CD4-positive, alpha-beta T cell treated with Interleukin-17A for 1 hour (primary cell): ENCODE measurements at places on chromosomes 11 and 22.

GRCh38 chr11:19027829-19028595 lies 32.5 kb downstream of the MRGPRX2 start:
- no peak for DNase-seq

DNA sequence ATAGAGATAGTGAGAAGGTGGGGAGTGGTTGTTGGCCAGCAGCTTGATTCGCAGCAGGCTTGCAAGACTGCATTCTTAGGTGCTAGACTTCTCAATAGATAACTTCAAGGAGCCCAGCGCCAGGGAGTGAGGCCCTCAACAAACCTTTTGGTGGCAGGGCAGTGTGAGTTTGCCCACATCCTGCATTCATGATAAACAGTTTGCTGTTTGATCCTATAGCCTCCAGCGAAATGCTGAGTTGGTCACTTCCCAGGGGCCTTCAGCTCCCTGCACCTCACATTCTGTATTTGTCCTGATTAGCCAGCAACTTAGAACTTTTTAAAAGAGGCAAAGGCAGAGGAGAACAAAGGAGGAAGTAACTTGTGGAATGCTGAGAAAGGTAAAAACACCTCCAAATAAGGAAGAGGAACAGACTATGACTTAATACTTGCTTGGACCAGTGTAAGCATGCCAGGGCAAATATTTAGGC lies 25.1 kb downstream of the OR10A6 start:
- DNase-seq, result no peak

- no peak for DNase-seq
These were observed at the start of gene PVALB for GRCh38 chr22:36816636-36817524. Gene PVALB, minus strand, starts transcription at chr22:36817035. Its CDS starts 30 bp downstream, at chr22:36817005.

- no peak for DNase-seq
These were observed 17.0 kb upstream of the CHKA start for GRCh38 chr11:68138237-68138636.

- DNase-seq, result no peak
These were observed 58.2 kb upstream of the DRD2 start for GRCh38 chr11:113533425-113533698.

GRCh38 chr11:119370486-119371046 lies 10.9 kb downstream of the USP2 start:
- DNase-seq, result peak; percentile 44

DNA sequence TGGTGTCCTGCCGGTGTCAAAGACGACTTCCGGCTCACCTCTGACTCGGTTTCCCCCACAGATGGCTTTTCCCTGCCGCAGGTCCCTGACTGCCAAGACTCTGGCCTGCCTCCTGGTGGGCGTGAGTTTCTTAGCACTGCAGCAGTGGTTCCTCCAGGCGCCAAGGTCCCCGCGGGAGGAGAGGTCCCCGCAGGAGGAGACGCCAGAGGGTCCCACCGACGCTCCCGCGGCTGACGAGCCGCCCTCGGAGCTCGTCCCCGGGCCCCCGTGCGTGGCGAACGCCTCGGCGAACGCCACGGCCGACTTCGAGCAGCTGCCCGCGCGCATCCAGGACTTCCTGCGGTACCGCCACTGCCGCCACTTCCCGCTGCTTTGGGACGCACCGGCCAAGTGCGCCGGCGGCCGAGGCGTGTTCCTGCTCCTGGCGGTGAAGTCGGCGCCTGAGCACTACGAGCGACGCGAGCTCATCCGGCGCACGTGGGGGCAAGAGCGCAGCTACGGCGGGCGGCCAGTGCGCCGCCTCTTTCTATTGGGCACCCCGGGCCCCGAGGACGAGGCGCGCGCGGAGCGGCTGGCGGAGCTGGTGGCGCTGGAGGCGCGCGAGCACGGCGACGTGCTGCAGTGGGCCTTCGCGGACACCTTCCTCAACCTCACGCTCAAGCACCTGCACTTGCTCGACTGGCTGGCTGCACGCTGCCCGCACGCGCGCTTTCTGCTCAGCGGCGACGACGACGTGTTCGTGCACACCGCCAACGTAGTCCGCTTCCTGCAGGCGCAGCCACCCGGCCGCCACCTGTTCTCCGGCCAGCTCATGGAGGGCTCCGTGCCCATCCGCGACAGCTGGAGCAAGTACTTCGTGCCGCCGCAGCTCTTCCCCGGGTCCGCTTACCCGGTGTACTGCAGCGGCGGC lies 5.5 kb downstream of the B3GNT6 start:
- DNase-seq, result no peak

DNA sequence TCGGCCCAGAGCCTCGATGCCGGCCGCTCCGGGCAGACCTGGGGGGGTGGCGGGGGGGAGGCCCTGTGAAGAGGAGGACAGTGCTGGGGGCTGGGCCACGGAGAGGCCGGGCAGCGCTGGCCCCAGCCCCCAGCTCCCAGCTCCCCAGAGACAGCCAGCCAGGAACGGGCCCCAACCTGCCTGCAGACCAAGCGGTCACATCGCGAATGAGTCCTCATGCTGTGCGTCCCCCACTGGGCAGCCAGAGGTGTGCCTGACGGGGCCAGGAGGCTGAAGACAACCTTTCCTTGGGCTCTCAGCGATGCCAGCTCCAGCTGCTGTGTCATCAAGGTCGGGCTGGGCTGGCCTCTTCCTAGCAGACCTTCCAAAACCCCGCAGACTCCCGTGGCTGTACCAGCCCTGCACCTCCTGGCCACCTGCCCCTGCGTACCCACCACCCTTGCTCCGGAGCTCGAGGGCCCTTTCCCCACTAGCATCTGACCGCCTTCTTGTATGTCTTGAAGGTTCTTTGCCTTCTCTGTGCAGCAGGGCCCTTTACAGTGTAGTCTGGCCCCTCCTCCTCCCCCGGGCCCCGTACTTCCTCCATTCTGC lies 88.4 kb downstream of the CDKN1C start:
- DNase-seq, result no peak

GRCh38 chr11:122105044-122105758 lies 10.8 kb downstream of the BLID start:
- no peak for DNase-seq

DNA sequence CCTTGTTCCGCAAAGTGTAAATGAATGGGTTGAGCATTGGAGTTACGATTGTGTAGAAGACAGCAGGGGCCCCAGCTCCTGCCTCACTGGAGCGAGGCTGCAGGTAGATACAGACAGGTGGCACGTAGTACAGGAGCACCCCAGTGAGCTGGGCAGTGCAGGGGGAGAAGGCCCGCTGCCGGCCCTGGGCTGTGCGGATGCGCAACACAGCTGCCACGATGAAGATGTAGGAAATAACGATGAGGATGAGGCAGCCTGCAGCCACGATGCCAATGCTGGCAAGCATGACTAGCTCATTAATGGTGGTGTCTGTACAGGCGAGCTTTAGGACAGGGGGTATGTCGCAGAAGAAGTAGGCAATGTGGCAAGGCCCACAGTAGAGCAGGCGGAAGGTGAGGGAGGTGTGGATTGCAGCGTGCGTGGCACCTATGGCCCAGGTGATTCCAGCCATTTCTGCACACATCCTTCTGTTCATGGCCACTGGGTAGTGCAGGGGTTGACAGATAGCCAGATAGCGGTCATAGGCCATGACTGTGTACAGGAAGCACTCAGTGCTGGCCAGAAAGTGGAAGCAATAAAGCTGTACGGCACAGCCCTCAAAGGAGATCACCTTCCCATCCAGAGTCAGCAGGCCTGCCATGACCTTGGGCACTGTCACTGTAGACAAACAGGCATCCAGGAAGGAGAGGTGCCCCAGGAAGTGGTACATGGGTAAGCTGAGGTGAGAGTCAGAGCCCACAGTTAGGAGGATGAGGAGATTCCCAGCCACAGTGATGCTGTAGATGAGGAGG lies 616 bp downstream of the OR10S1 start:
- no peak for DNase-seq

GRCh38 chr11:69447786-69448185 lies 33.7 kb upstream of the LINC01488 start:
- no peak for DNase-seq

- DNase-seq, result no peak
These were observed 191.1 kb downstream of the TMEM135 start for GRCh38 chr11:87228820-87229219.

GRCh38 chr11:133382131-133382812 lies 150.0 kb downstream of the OPCML start:
- DNase-seq, result no peak

- DNase-seq, result no peak
These were observed 74.7 kb upstream of the APOA1 start for GRCh38 chr11:116911976-116912734.
